IPS DF 6.9 (cell line): ENCODE measurements at places on chromosomes 7 and 10.

GRCh38 chr7:101650579-101651081 is 21.5 kb upstream of the MYL10 start:
- no peak for DNase-seq
- no peak overlapping the region for H3K27ac ChIP-seq
- no peaks in the 10 kb centered on the region for H3K4me1 ChIP-seq
- no peaks in the 10 kb centered on the region for H3K27me3 ChIP-seq

DNA sequence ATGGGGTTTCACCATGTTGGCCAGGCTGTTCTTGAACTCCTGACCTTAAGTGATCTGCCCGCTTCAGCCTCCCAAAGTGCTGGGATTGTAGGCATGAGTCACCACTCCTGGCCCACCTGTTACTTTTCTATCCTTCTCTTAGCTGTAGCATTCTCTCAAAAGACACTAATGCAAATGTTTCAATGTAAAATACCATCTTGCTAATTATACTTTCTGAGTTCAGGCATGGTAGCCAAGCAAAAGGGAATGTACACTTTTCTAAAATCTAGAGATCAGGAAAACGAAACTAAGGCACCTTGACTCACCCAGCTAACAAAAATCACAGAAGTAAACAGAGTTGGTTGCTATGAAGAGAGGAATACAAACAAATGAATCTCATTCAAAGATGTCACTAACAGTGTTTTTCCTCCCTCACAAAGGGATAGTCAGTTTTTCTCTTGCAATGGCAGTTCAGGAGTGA is 401.0 kb upstream of the NRP1 start:
- H3K4me1 ChIP-seq, result no peaks in the 10 kb centered on the region
- H3K27me3 ChIP-seq, result no peaks in the 10 kb centered on the region
- DNase-seq, result no peak
- H3K27ac ChIP-seq, result no peak overlapping the region

DNA sequence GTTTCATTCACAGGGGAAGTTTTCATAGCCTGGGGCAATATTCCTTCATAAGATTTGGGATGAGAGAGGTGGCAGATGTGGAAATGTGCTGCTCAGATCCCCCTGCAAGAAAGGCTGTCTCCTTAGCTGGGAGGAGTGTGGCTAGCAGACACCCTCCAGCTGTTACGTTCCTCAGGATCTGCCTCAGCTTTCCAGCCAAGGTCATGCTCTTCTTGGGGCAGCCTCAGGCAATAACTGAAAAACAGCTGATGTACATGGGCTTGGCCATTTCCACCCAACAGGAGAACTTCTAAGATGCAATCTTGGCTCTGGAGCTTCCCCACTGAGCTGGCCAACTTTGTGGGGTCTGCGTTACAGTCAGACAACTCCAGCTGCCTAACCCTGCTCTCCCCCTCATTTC is 51.3 kb upstream of the SEPTIN7 start:
- no peaks in the 10 kb centered on the region for H3K36me3 ChIP-seq
- H3K27ac ChIP-seq, result no peak overlapping the region
- no peak overlapping the region for H3K4me3 ChIP-seq
- no peak for DNase-seq

DNA sequence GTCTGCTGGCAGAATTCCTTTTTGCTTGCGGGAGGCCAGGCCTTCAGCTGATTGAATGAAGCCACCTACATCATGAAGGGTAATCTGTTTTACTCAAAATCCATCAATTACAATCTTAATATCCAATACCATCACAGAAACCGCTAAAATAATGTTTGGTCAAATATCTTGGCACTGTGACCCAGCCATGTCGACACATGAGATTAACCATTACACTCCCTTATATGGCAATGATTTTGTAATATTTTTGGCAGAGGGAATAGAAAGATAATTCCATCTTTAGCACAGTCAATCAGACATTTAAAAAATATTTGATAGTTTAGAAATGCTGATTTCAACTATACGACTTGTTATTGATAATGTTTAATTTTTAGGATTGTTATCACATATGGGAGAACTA is 36.5 kb upstream of the SLC39A12 start:
- no peak overlapping the region for H3K4me3 ChIP-seq
- H3K36me3 ChIP-seq, result no peaks in the 10 kb centered on the region
- DNase-seq, result no peak
- no peak overlapping the region for H3K27ac ChIP-seq

- H3K36me3 ChIP-seq, result no peaks in the 10 kb centered on the region
- H3K27me3 ChIP-seq, result no peaks in the 10 kb centered on the region
- no peak for DNase-seq
- no peak overlapping the region for H3K27ac ChIP-seq
- no peaks in the 10 kb centered on the region for H3K4me1 ChIP-seq
These were observed 40.6 kb upstream of the ZEB1 start for GRCh38 chr10:31278279-31278941.

DNA sequence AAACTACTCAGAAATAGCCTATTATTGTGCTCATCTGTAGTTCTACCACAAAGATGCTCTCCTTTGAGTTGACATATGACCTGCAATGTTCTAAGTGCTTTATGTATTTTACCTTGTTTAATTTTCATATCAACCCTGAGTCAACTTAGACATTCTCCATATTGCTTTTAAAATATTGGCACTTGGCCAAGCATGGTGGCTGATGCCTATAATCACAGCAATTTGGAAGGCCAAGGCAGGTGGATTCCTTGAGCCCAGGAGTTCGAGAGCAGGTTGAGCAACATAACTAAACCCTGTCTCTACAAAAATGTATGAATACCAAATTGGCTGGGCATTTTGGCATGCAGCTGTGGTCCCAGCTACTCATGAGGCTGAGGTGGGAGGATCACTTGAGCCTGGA is 50.6 kb downstream of the PRKG1 start:
- no peak overlapping the region for H3K27ac ChIP-seq
- H3K4me1 ChIP-seq, result no peaks in the 10 kb centered on the region
- no peak overlapping the region for H3K4me3 ChIP-seq
- no peaks in the 10 kb centered on the region for H3K27me3 ChIP-seq
- no peak for DNase-seq

GRCh38 chr10:11535346-11535959 is 76.0 kb downstream of the USP6NL start:
- no peak overlapping the region for H3K27ac ChIP-seq
- H3K27me3 ChIP-seq, result no peaks in the 10 kb centered on the region
- no peak overlapping the region for H3K4me3 ChIP-seq
- H3K36me3 ChIP-seq, result no peaks in the 10 kb centered on the region
- DNase-seq, result no peak

- H3K4me3 ChIP-seq, result no peak overlapping the region
- H3K27me3 ChIP-seq, result no peaks in the 10 kb centered on the region
- H3K27ac ChIP-seq, result no peak overlapping the region
- no peaks in the 10 kb centered on the region for H3K36me3 ChIP-seq
These were observed 5.2 kb upstream of the CUBN start for GRCh38 chr10:17134737-17135260.

GRCh38 chr7:131747658-131748232 is 191.3 kb upstream of the PODXL start:
- no peaks in the 10 kb centered on the region for H3K27me3 ChIP-seq
- DNase-seq, result peak; percentile 37
- H3K4me1 ChIP-seq, result peaks cover 1% of the 10 kb centered on the region; the same call in 1 of the 2 replicates

GRCh38 chr10:60894786-60895185 is 49.2 kb downstream of the RHOBTB1 start:
- no peak overlapping the region for H3K27ac ChIP-seq
- no peak for DNase-seq
- H3K4me3 ChIP-seq, result no peak overlapping the region
- no peaks in the 10 kb centered on the region for H3K27me3 ChIP-seq

DNA sequence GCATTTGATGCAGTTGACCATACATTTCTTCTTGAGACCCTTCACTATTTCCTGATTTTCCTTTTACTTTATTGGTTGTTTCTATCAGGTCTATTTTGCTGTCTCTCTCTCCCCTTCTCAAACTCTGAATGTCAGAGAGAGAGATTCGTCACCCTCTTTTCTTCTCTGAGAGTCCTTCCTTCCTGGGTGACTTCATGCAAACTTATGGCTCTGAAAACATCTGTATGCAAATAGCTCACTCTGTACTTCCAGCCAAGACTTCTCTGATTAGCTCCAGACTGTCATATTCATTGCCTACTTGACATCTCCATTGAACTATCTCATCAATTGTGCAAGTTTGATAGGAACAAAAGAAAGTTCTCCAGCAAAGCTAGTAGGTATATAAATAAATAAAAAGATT is 191.7 kb upstream of the KLF6 start:
- no peaks in the 10 kb centered on the region for H3K36me3 ChIP-seq
- no peaks in the 10 kb centered on the region for H3K4me1 ChIP-seq
- H3K4me3 ChIP-seq, result no peak overlapping the region
- DNase-seq, result no peak
- H3K27me3 ChIP-seq, result no peaks in the 10 kb centered on the region

- no peaks in the 10 kb centered on the region for H3K4me1 ChIP-seq
- no peaks in the 10 kb centered on the region for H3K27me3 ChIP-seq
- no peak overlapping the region for H3K27ac ChIP-seq
- no peaks in the 10 kb centered on the region for H3K36me3 ChIP-seq
These were observed 42.6 kb downstream of the RSBN1L start for GRCh38 chr7:77738871-77739270.

DNA sequence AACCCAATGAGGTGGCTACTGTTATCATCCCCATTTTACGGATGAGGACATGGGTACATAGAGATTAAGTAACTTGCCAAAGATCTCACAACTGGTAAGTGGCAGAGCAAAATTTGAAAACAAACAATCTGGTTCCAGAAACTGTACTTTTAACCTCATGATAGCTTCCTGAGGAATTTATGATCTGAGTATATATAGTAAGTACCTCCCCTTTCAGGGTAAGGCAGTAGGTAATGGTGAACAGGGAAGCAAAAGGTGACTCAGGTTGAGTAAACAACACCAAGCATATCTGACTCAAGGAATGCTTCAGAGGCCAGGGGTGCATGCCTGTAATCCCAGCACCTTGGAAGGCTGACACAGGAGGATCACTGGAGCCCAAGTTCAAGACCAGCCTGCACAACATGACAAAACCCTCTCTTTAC is 21.1 kb downstream of the KLLN start:
- H3K4me3 ChIP-seq, result no peak overlapping the region
- no peak for DNase-seq
- no peak overlapping the region for H3K27ac ChIP-seq
- no peaks in the 10 kb centered on the region for H3K36me3 ChIP-seq

- no peaks in the 10 kb centered on the region for H3K36me3 ChIP-seq
- H3K4me3 ChIP-seq, result no peak overlapping the region
- no peak overlapping the region for H3K27ac ChIP-seq
- peaks cover 2% of the 10 kb centered on the region for H3K4me1 ChIP-seq
- no peak for DNase-seq
These were observed 69.4 kb downstream of the NOC3L start for GRCh38 chr10:94293354-94293753.

- H3K27me3 ChIP-seq, result no peaks in the 10 kb centered on the region
- no peak overlapping the region for H3K4me3 ChIP-seq
- no peaks in the 10 kb centered on the region for H3K36me3 ChIP-seq
- no peaks in the 10 kb centered on the region for H3K4me1 ChIP-seq
- DNase-seq, result no peak
These were observed 91.6 kb downstream of the MYOF start for GRCh38 chr10:93390306-93391090.

- no peaks in the 10 kb centered on the region for H3K36me3 ChIP-seq
- H3K27me3 ChIP-seq, result no peaks in the 10 kb centered on the region
- no peaks in the 10 kb centered on the region for H3K4me1 ChIP-seq
- H3K4me3 ChIP-seq, result no peak overlapping the region
- H3K27ac ChIP-seq, result no peak overlapping the region
These were observed 228.5 kb upstream of the NEBL start for GRCh38 chr10:21125471-21126228.

GRCh38 chr10:95660283-95660682 is 3.8 kb upstream of the ALDH18A1 start:
- H3K4me3 ChIP-seq, result no peak overlapping the region
- H3K4me1 ChIP-seq, result no peaks in the 10 kb centered on the region
- H3K27me3 ChIP-seq, result no peaks in the 10 kb centered on the region
- DNase-seq, result no peak
- H3K27ac ChIP-seq, result no peak overlapping the region
- H3K36me3 ChIP-seq, result peaks cover 3% of the 10 kb centered on the region; the same call in 1 of the 2 replicates

GRCh38 chr10:89129911-89130310 is 77.2 kb downstream of the CH25H start:
- H3K27me3 ChIP-seq, result no peaks in the 10 kb centered on the region
- H3K4me3 ChIP-seq, result no peak overlapping the region
- H3K4me1 ChIP-seq, result no peaks in the 10 kb centered on the region
- no peak for DNase-seq
- H3K27ac ChIP-seq, result no peak overlapping the region

DNA sequence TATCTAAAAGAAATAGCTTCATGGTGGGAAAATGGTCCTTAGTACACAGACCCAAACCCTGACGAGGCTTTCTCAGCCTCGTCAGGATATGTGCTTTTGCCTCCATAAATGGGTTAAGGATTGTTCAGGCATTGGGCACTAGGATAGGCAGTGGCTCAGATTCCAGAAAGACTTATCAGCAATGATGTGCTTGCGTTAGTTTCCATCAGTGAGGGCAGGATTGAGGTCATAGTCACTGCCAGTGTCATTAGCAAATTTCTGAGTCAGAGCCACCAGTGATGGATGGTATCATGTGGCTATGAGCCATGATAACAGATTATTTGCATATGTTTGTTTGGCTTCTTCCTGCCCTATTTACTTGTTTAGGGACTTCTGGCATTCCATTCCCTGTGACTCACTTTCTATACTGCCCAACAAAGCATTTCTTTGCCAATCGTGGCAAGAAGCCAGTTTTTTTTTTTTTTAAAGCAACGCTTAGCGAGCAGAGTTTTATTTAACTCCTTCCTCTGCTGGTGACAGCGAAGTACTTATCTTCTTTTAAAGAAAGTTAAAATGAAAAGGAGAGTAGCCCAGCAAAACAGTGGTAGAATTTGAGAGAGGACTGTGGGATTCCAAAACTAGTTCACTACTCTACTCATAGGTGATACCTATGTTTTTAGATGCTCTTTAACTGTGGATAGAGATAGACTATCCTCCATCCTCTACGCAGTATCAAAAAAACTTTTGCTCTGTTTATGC is 44.4 kb downstream of the MYPN start:
- peak; percentile 64 for DNase-seq
- H3K27me3 ChIP-seq, result no peaks in the 10 kb centered on the region
- H3K4me3 ChIP-seq, result no peak overlapping the region
- no peak overlapping the region for H3K27ac ChIP-seq
